Epithelial cell of esophagus (primary cell): ENCODE measurements at places on chromosomes 3 and 15.
A peak's percentile ranks its signal among the peaks of the same experiment; 100 is the strongest.

DNA sequence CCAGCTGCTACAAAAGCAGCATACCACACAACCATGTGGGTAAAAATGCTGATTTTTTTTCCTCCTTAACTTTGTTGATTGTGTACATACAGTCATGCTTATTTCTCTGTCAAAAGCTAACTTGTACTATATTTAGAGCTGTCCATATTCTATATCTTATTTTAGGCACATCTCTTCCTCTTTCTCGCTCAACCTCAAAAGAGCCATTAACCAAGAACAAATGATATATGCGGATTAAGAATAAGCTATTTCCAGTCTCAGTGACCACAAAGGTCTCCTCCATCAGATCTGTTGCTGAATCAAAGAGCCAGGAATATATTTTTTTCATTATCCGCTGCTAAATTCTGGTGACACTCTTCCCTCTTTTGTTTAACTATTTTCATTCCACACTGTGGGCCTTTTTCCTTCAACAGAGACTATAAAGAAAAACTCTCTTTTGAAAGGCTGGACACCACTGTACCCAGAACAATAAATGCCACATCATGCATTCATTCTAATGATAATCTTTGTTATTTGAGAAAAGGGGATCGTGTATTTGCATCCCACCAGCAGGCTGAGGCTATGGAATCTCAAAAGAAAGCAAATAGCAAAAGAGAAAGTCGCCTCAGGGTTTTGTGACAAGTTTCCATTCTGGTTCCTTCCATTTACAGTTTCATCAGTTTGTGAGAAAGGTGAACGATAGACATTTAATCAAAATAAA, 8.0 kb downstream of the TMEM212 start:
- no peak for DNase-seq

DNA sequence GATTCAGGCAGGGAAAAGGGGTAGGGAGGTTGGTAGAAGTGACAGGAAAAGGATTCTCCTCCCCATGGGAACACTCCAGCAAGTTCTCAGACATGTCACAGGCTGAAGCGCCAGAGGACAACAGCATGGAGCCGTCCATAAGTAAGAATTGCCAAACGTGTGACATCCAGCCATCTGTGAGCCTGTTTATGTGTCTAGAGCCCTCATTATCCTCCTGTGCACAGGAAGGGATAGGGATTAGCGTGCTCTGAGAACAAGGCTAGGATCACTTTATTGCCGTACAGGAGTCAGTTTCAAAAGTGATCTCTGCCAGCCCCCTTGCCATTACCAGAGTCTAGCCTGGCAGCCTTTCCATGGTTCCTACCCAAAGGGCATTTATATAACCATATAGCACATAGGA, 549.5 kb downstream of the NTRK3 start:
- no peak for DNase-seq

DNA sequence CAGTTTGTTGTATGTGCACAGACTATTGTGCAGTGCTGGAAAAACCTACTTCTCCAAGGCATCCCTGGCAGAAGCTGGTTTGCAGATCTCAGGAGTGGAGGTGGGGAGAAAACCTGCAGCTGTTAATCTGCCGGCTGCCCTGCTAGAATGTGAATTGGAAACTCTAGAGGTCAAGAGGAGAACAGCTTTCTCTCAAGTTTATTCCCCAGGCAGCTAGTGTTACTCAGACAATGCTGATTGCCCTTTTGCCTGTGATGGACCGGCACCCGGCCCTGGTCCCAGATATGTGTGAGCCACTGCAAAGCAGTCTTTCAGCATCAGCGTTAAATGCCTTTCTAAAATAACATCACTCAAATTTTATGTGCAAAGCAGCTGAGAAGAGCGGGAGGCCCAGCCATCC, 129.7 kb upstream of the TPM1 start:
- no peak for DNase-seq

DNA sequence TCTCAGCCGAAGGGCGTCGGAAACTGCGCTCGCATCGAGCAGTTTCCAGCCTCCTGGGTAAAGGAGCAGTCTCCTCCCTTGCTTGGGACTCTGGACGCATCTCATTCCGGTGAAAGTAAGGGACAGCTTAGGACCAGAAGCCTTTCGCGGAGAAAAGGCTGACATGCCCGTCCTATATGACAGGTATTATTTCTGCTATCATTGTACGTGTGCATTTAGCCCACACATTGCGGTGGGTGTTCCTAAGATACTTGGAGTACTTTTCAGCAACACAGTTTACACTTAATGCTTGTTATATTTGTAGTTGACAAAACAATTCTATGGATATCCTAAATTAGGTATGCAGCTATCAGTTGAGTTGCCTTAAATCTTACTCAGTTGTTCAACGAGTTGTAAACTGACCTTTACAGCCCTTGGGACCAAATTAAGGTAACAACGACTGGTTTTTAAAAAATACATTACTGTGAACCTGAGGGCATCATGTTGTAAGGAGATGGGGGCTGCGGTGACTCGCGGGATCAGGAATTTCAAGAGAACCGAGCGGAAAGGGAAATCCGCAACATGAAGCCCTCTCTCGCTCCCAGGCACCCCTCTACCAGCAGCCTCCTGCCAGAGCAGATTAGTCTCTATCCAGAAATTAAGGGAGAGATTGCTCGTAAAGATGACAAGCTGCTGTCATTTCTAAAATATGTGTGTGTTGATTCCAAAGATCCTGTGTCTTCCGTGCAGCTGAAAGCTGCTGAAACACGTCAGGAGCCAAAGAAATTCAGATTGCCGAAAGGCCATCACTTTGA, 632 bp upstream of the COPS2 start:
- DNase-seq: peak; percentile 17

DNA sequence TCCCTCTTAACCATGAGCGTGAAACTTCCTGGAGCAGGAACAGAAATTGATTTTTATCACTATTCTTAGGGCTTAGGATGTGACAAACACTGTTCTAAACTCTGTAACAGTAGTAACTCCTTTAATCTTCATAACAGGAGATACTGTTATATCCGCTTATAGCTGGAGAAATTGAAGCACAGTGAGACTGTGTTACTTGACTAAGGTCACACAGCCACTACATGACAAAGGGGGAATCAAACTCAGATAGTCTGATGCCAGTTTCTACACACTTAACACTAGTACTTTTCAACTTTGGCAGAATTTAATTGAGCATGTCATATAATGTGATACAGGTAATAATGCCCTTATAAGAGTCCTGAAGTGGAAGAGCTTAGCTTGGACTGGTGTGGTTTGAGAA, 800 bp upstream of the TARS3 start:
- DNase-seq: no peak

DNA sequence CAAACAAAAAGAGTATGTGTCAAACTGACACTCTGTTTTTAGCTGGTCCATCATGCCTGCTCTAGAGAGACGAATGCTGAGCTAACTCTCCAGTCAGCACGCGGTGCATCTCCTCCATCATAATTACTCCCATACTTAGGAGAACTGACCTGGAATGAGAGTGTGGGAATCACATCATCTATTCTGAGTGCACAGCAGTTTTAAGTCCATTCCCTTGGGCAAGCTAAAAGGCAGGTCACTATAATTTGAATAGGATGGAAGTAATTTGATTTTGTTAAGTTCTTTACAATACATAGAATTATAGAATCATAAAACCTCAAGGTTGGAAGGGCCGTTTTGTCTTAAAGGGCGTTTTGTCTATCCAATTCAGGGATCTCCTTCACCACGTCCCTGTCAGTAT, 251.6 kb downstream of the XXYLT1 start:
- DNase-seq: no peak

GRCh38 chr15:70825841-70826240, 28.1 kb downstream of the LARP6 start:
- DNase-seq: no peak

- peak; percentile 78 for DNase-seq
Observed at GRCh38 chr3:193347521-193348501, 30.7 kb downstream of the ATP13A5 start.
